ENCODE measurements at places on chromosomes 3 and 15.

GRCh38 chr3:21752749-21753347 lies 1.8 kb upstream of the ZNF385D start:
- DNase-seq: no peak

- no peak for DNase-seq
Measured at GRCh38 chr15:56038015-56038414, 44.6 kb upstream of the NEDD4 start.

- no peak for DNase-seq
Measured at GRCh38 chr3:161372321-161373260, 1.3 kb upstream of the SPTSSB start.

GRCh38 chr3:46462511-46462910 lies 2.2 kb downstream of the LTF start:
- no peak for DNase-seq

GRCh38 chr3:183211352-183211751 lies 41.7 kb upstream of the B3GNT5 start:
- no peak for DNase-seq

Data from activated B cell treated with CpG ODN at 0.5 μM for 24 hours (primary cell).